ENCODE measurements at places on chromosomes 11 and 22.

DNA sequence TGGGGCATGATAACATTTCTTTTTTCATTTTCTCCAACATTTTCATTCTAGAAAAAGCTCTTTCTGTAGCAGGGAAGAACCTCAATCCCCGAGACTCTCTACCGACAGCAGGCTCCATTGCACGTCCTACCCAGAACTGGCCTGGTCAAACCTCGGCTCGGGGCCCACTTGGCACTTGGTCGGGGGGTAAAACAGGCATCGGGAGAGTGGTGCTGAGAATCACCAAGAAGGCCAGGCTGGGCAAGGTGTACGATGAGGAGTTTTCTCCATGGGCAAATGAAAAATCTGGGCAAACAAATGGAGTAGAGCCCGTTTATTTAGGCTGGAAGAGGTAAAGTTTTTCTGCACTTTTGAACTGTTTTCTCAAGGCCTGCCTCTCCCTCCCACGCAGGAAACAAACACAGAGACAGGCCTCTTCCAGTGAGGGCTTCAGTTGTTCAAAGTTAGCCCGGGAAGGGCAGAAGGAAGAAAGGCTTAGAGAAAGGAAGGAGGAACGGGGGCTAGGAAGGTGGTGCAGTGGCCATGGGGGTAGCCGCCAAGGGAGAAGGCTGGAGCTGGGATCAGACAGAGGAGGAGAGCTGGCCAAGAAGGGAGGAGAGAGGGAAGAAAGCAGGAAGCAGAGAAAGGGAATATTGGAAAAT is 87.6 kb downstream of the ETS1 start:
- no peak for DNase-seq

DNA sequence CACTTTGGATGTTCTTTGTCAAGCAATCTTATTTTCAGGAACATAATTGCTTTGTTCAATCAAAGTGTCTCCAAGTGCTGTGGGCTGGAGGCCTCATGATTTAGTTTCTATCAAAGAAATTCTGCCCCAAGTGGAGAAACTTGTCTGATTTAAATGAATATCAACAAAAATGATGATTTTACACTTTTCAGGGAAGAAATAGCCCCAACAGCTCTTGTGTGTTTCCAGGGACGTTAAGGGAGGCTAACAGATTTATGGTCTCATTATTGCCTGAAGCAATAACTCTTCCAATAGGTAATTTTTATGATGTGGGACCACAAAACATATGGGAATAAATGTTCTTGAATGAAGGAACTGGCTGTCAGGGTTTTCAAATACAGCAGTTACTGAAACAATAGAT is 699.1 kb downstream of the FAM181B start:
- no peak for DNase-seq

DNA sequence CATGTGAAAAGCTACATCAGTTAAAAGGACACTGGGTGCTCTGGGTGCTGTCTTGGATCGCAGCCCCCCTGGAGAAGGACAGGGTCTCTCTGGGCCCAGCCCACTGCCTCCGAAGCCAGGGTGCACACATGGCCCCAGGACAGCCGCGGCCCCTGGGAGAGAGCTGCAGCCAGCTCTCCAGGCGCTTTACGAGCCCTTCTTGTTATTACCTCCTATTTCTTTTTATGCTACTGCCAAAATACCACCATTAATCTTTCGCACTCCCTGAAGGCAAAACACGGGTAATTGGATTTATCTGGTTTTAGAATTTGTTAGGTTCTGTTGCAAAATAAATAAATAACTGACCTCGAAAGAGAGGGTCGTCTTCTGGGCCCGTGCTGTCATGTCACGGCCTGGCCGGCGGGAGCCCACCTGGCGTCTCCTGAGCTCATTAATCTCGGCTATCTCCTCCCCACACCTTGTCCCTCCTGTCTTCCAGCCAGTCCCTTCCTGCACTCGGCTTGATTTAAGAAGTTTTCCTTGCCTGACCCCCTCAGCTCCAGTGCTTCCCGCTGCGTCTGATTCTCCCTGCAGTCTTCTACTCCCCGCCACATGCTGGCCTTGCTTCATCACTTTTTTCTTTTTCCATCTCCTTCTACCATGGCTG is 611.7 kb downstream of the OPCML start:
- DNase-seq, result no peak

DNA sequence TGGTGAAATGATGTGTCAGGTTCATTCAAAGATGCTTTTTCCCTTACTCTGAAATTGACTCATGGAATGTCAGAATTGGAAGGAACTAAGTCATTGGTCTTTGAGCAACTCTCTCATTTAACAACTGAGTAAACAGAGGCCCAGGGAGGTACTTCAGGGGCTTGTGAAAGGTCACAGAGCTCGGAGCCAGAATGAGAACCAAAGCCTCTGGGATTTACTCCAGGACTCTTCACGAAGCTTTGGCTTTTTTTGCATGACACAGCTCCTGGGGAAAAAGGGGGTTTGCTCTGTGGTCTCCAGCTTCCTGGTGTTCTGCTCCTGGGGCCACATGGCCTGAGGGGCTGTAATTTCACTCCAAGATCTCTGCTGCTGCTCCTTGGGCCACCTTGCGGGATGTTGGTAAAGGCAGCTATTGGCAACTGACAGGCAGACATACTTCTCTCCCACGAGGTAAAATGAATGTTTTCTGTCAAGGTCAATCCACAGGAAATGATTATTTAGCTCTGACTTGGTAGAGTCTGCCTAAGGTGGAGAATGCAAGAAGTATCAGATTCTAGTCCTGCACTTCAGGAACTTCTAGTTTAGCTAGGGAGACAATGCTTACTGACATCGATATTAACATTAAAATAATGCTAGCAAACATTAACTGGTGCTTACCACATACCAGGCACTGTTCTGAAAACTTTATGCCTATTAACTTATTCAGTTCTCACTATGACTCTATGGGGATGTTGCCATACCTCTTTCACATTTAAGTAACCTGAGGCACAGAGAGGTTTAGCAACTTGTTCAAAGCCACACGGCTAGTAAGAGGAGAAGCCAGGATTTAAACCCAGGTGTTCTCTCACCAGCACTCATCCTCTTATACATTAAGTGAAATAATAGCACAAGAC is 16.1 kb downstream of the PKNOX2 start:
- DNase-seq, result no peak

DNA sequence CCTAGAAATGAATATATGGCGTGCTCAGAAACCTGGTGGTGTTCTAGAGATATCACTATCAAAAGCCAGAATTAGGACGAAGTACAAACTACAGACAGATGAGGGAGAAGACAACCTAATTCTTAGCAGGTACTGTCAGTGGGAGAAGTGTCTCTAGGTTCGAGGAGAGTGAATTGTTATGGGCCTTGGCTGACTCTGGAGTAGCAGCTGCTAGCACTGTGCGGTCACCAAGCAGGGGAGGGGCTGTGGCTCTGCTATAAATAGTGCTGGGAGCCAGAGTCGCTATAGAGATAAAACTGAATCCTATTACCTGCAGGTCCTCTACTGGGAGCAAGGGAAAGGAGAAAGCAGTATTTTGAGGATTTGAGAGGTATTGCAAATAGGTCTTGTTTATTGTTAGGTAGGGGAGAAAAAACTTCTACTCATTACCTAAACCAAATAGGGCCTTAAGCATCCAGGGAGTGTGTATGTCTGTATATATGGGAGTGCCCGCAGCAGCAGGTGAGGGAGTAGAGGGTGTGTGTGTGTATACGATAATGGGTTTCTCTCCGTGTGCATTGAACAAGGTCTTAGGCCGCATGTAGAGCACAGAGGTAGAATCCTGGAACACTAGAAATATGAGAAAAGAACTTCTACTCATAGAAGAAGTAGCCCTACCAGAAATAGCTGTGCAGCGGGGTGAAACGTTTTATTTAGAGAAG is 2.2 kb downstream of the MADD start:
- no peak for DNase-seq

GRCh38 chr11:66218846-66219620 is 49.4 kb upstream of the RAB1B start:
- DNase-seq, result no peak

GRCh38 chr11:73237471-73238290 is 19.6 kb downstream of the P2RY2 start:
- no peak for DNase-seq

DNA sequence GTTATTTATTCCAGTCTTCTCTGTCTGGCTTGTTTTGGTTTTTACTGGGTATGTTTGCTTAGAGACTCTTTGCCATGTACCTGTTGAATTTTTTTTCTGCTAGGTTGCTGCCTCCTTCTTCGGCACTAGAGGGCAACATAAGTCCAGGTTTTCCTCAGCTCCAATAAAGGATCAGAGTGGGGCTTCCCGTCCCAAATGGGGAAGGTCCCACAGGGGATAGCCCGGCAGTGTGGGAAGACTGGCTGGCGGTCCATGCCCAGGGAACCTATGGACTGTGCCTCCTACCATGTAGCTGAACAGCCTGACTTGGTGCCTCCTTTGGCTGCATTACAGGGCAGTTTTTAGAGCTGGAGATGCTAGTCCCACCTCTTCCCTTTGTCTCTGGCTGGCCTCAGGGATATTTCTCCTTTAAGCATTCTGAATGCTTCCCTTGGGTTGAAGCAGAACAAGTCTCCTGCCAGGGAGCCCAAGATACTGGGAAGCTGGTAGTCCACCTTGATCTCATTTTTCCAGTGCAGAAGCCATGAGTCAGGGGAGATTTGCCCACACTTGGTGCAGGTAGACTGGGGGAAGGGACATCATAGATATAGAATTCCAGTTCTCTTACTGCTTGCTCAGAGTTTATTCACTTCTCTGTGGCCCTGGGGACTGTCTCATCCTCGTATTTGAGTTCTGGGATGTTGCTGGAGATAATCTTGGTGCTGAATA is 60.2 kb downstream of the BRD1 start:
- DNase-seq, result no peak

DNA sequence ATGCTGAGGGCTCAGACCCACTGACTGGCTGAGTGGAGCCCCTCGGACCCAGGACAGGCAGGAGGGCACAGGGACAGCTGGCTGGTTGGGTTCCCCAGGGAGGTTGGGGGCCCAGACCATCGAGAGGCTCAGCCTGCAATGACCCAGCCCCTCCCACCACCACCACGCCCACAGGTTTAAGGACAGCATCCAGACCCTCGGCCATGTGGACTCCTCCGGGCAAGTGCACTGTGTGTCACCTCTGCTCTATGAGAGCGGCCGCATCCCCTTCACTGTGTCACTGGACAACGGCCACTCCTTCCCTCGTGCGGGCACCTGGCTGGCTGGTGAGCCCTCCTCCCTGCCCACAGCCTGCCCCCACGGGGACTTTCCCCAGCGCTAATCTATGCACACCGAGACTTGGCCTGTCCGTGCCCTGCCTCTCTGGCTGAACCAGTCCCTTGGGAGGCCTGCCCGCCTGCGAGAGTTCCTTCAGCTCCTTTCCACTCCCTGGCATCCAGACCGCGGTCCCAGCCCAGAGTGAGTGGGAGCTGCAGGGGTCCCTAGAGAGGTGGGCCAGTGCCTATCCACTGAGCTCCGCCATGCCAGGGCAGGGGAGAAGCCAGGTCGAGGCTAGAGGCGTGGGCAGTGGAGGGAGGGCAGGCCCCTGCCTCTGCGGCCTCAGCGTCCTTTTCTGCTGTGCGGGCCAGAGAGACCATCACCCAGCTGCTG is 2.2 kb downstream of the SUSD2 start:
- DNase-seq, result no peak

DNA sequence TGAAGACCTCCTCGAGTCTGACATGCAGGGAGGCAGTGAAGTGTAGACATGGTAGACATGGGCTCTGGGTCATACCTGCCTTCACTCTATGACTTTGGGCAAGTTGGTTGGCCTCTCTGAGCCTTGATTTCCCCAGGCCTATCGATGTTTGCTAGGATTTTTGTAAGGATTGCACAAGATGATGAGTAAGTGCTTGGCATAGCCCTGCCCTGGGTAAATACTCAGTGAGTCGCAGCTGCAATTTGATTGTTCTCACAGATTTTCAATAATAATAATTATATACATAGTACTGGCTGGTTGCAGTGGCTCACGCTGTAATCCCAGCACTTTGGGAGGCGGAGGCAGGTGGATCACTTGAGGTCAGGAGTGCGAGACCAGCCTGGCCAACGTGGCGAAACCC is 18.1 kb downstream of the MCM5 start:
- no peak for DNase-seq

DNA sequence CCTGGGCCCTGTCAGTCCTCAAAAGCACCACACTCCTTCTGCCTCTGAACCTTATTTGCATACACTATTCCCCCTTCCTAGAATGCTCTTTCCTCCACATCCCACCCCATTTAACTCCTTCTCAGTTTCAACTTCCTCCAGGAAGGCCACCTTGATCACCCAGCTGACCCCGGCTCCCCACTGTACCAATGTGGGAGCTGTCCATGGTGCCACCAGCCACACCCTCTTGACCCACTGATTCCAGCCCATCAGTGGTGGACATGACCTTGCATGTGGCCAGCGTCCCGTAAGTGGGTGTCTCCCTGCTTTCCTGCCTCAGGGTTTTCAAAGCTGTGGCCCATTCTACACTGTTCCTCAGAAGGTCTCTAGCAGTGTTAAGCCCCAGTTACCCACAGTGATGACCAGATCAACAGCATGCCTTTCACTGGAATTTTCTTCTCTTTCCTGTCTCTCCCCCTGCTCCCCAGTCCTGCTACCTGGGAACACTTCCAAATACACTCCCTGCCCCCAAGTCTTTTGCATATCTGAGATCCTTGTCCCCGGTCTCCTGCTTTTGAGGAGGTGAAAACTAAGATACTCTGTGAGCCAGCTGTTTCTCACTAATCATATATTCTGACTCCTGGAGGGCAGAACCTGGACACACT is 346.6 kb downstream of the MN1 start:
- DNase-seq, result no peak

DNA sequence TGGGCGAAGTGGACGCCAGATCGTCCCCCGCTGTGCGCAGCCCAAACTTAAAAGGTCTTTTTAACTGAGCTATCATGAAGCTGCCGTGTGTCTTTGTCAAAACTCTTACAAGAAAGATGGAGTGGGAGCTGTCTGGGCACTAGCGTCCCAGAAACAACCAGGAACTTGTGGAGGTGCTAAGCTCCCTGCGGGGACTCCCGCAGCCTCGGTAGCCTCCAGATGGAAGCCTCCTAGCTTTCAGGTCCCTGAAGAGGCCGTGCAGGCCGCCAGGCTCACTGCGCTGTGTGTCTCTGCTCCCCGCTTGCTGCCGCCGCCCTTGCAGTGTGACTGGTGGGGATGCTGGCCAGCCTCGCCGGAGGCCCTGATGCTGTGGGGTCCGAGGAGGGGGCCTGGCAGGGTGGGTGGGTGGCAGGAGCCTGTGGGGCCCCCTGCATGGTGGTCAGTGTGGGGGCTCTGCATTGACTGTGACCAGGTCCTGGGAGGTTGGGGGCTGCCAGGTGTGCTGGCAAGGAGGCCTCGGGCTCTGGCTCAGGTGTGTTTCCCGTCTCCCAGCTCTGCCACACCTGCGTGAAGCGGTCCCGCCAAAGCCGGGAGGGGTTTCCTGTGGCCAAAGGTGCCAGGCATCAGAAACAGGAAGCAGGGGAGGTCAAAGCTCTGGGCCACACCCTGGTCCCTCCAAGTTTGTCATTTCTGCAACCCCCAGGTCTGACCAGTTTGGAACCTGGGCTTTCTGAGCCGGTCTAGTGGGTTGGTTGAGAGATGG is 1.2 kb downstream of the TRABD start:
- DNase-seq, result no peak

DNA sequence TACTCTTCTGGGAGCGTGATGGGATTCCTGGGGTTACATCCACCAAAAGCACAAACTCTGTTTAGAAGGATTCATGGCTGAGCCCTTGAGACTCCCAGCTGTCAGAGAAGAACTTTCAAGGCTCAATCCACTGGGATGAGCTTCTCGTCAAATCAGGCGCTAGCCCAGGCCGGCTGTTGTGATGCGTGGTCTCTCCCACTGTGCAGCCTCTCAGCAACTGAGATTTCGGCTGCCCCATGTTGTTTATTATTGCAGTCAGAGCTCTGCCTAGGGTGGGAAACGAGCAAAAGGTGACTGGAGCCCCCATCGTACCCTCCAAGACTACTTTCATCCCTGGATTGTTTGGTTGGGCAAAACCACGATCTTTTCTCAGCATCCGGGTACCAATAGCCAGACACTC is 251.6 kb downstream of the ETS1 start:
- DNase-seq, result no peak

GRCh38 chr11:45158210-45158731 is 11.8 kb downstream of the PRDM11 start:
- DNase-seq, result no peak
